CD4-positive, alpha-beta T cell treated with Interleukin-2 at 100 ng/mL for 4 hours (primary cell): ENCODE measurements at places on chromosomes 6 and 20.

- no peak for DNase-seq
Observed at GRCh38 chr6:80197986-80198385, 91.5 kb downstream of the BCKDHB start.

- no peak for DNase-seq
Observed at GRCh38 chr6:17475606-17476244, 82.3 kb downstream of the CAP2 start.

GRCh38 chr6:551405-551804, 105.5 kb downstream of the HUS1B start:
- no peak for DNase-seq

DNA sequence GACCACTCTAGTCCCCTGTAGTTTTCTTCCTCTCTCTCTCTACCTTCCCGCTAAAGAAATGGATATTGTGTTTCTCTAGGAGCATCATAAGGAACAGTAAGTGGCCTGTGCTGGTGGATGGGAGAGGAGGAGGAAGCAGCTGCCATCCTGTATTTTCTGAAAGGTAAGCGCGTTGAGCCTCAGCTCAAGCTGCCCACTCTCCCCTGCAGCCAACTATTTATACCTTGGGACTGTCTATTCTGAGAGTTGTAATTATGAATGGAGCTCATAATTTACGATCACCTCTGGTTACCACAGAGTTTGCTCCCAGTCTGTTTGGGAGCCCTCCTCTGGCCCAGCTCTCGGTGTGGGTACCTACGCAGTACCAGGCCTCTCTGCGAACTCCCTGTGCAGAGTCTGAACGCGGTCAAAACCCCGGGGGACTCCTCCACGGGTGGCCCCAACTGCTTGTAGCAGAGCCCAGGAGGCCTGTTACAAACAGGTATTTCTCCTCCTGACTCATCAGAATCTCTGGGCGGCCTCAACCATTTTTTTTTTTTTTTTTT, 285.4 kb downstream of the SMOC2 start:
- DNase-seq: no peak

DNA sequence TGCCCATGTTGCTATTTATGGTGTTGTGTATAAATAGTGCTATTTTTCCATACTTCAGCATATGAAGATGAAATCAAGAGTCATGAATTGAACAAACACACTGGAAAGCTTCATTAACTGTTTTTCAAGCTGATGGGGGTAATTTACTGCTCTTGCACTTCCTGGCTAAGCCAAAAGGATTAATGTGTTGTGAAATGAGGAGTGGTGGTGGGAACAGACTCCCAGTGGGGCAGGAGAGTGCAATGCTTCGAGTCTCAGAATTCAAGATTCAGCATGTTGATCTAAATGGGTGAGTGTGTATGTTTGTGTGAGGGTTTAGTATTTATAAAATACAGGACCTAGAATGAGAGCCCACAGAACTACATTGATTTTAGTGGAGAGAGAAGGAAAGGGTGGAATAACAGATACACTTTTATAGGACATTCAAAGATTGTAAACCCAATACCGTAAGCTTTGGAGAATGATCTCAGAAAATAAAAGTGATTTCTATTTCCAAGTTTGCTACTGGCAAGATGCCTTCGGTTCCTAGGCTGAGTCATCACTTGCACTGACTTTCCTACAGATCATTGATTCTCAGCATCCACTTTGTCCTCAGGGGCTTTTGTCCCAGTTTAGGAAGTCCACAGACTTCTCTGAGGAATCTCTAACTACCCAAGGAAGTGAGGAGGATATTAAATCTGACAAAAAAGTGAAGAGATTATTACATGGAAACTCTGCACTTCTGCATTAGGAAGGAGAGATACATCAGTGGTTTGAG, 303.6 kb downstream of the TRDN start:
- no peak for DNase-seq

GRCh38 chr20:5797843-5798462, 47.8 kb downstream of the SHLD1 start:
- no peak for DNase-seq
